Activated T-helper 1 cell treated with Interleukin-2 at 50 U/mL for 16 hours (primary cell): ENCODE measurements at places on chromosomes 3 and 15.

- no peak for DNase-seq
These were observed 916.7 kb downstream of the PLOD2 start for GRCh38 chr3:145244327-145244726.

DNA sequence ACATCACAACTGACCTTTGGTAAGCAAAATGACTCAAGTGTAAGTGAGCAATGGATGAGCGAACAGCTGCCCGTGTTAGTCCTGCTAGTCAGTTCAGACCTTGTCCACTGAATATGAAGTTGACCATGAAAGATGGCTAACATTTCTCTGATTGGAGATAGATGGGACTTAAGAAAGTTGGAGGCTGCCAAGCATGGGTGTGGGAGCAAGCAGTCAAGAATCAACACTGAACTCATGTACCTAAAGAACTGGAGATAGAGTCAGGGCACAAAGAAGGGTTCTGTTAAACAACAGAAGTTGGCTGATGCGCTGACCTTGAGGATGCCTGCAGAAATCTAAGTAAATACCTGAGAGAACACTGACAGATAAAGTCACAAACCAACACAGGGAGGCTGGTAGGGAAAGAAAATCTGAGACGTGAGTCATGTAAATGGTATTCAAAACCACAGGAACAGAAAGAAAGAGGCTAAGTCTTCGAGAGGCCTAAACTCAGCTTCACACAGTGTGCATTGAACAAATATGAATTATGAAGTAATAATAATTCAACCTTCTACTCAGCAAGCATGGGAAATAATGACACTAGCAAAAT is 30.7 kb upstream of the ANPEP start:
- DNase-seq = no peak

- no peak for DNase-seq
These were observed 133.5 kb downstream of the SNRPN start for GRCh38 chr15:25088261-25088790.

DNA sequence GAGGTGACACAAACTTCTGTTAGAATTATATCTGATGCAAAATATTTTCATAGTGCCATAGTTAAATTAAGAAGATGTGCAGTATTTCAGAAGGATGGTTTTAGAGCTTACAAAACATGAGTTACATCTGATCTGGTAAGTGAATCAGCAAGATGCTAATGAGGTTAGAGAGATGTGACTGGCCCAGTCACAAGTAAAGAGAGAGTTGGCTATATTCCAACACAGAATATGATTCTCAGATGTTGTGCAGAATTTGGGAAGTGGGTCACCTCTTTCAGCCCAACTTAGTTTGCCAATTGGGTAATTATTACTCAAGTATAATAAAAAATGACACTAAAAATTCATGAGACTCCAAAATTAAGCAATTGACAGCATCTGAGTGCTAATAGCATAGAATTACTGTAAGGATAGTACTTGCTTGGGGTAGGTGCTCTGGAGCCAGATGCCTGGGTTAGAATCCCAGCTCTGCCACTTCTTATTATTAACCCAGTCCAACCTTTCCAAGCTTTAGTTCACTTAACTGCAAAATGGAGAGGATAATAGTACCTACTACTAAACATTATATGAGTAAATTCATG is 30.8 kb downstream of the P2RY1 start:
- no peak for DNase-seq

- DNase-seq = no peak
These were observed 603 bp downstream of the PLEKHO2 start for GRCh38 chr15:64842096-64842939.

- no peak for DNase-seq
These were observed 439.6 kb downstream of the PLOD2 start for GRCh38 chr3:145721273-145721805.
